Thoracic aorta (tissue), 2 donors: ENCODE measurements at places on chromosomes 13 and 19. TPM values are rescaled to one million over a fixed set of nuclear protein-coding genes. Genes with fewer than 3 reads are reported as not detected.
A peak's percentile ranks its signal among the peaks of the same experiment; 100 is the strongest.

- no peaks in the 10 kb centered on the region for H3K4me1 ChIP-seq
- H3K36me3 ChIP-seq: no peaks in the 10 kb centered on the region
- H3K4me3 ChIP-seq: no peak overlapping the region
- no peaks in the 10 kb centered on the region for H3K27me3 ChIP-seq
- H3K27ac ChIP-seq: no peak overlapping the region
Measured at GRCh38 chr13:79030513-79030912, 371.6 kb upstream of the OBI1 start.

GRCh38 chr19:39304701-39305571 is 8.7 kb downstream of the IFNL1 start:
- no peak overlapping the region for H3K4me3 ChIP-seq
- H3K36me3 ChIP-seq: no peaks in the 10 kb centered on the region
- no peak overlapping the region for H3K27ac ChIP-seq
- H3K27me3 ChIP-seq: peaks cover 5% of the 10 kb centered on the region
- H3K4me1 ChIP-seq: no peaks in the 10 kb centered on the region

DNA sequence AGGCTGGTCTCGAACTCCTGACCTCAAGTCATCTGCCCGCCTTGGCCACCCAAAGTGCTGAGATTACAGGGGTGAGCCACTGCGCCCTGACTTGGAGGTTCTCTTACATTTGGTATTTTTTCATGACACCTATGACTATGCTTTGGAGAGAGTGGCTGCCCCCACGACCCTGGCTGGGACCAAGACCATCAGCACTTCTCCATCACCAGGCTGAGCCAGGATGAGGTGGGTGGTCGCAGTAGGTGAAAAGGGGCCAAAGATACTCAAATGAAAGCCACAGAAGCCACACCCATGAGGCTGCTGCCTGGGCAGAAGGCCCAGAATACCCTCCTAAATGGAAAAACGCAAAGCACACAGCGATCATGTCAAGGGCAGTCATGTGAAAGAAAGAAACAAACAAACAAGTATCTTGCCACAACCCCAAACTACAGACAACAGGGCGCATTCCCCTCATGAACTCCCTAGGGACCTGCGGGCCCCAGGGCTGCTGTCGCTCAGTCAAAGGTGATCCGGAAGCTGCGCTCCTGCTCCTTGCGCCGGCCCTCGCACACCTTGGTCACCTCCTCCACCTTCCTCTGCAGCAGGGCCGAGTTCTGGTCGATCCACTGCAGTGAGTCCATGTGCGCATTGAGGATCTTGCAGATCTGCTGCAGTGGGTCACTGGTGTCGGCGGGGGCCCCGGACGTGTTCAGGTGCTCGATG is 11.2 kb upstream of the IL4I1 start:
- H3K4me1 ChIP-seq: peaks cover 23% of the 10 kb centered on the region
- peaks cover 21% of the 10 kb centered on the region for H3K36me3 ChIP-seq
- no peak overlapping the region for H3K4me3 ChIP-seq
- DNase-seq: no peak
- no peaks in the 10 kb centered on the region for H3K27me3 ChIP-seq

GRCh38 chr13:109569958-109570711 is 216.2 kb downstream of the IRS2 start:
- H3K4me3 ChIP-seq: no peak overlapping the region
- no peaks in the 10 kb centered on the region for H3K4me1 ChIP-seq
- no peak overlapping the region for H3K27ac ChIP-seq
- DNase-seq: no peak
- H3K36me3 ChIP-seq: no peaks in the 10 kb centered on the region
- no peaks in the 10 kb centered on the region for H3K27me3 ChIP-seq

DNA sequence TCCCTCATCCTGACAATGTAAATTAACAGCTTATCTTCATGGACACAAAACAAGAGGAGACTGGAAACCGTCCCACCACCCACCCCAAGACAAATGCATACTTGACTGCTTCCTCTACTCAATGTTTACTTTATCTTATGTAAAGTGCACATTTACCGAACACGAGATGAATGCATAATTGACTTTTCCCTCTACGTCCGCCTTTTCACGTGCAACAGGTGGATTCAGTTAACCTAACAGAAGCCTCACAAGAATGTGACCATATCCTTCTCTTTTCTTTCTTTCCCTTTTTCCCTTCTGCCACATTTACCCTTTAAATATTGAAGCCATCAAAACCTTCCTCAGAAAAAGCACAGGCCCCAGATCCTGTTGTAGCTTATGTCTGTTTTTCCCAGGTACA is 468.0 kb downstream of the UQCRFS1 start:
- H3K27ac ChIP-seq: no peak overlapping the region
- no peaks in the 10 kb centered on the region for H3K36me3 ChIP-seq
- H3K27me3 ChIP-seq: no peaks in the 10 kb centered on the region
- H3K4me1 ChIP-seq: no peaks in the 10 kb centered on the region
- H3K4me3 ChIP-seq: no peak overlapping the region

DNA sequence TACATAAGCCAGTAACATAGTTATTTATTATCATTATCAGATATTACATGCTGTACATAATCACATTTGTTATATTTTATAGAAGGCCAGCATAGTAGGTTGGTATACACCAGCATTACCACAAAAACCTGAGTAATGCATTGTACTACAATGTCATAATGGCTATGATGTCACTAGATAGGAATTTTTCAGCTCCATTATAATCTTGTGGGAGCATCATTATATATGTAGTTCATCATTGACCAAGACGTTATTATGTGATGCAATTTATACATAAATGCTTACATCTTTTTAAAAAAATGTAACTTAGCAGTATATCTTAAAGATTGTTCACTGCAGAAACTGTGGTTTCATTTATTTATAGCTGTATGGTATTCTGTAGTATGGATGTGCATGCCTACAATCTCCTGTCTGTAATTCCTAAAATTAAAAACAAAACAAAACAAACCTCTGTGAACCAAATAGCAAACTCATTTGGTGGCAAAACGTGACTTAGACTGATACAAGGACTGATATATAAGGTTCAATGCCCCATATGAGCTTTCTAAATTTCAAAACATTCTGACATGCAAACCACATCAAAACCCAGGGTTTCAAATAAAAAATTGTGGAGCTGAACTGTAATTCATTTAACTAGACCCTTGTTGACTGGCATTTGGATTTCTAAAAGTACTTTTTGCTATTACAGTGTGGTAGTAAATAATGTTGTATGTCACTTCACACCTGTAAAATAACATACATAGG is 250.9 kb downstream of the DLEU7 start:
- no peak for DNase-seq
- H3K27ac ChIP-seq: no peak overlapping the region
- no peaks in the 10 kb centered on the region for H3K36me3 ChIP-seq
- no peaks in the 10 kb centered on the region for H3K27me3 ChIP-seq
- no peak overlapping the region for H3K4me3 ChIP-seq

- H3K4me3 ChIP-seq: no peak overlapping the region
- H3K27me3 ChIP-seq: no peaks in the 10 kb centered on the region
- H3K4me1 ChIP-seq: no peaks in the 10 kb centered on the region
Measured at GRCh38 chr13:94419925-94420305, 59.6 kb downstream of the DCT start.

GRCh38 chr13:21429211-21429610 is 29.9 kb downstream of the ZDHHC20 start:
- no peak overlapping the region for H3K27ac ChIP-seq
- H3K4me1 ChIP-seq: no peaks in the 10 kb centered on the region
- no peak for DNase-seq
- H3K4me3 ChIP-seq: no peak overlapping the region
- no peaks in the 10 kb centered on the region for H3K36me3 ChIP-seq

GRCh38 chr19:31546205-31546960 is 197.1 kb upstream of the TSHZ3 start:
- no peaks in the 10 kb centered on the region for H3K27me3 ChIP-seq
- no peak for DNase-seq
- H3K27ac ChIP-seq: no peak overlapping the region

- no peaks in the 10 kb centered on the region for H3K27me3 ChIP-seq
- H3K27ac ChIP-seq: no peak overlapping the region
- no peaks in the 10 kb centered on the region for H3K4me1 ChIP-seq
- H3K4me3 ChIP-seq: no peak overlapping the region
- no peak for DNase-seq
- H3K36me3 ChIP-seq: no peaks in the 10 kb centered on the region
Measured at GRCh38 chr19:30906871-30907270, 442.4 kb downstream of the TSHZ3 start.

DNA sequence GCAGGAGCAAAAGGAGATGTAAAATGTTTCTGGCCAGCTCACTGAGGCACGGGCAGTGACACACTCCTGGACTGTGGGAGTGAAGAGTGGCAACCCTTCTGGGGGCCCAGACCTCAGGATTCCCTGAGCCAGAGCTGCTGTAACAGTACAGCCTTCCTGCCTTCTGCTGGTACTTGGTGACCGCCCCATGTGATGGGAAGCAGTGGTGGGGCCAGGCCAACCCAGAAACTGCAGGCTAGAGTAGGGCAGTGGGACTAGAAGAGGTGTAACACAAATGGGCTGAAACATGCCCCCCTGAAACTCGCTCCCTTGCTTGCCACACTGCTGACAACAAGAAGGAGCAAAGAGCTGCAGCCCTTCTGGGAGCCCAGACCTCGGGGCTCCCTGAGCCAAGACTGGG is 217.1 kb upstream of the TRPC4 start:
- no peaks in the 10 kb centered on the region for H3K4me1 ChIP-seq
- H3K27ac ChIP-seq: no peak overlapping the region
- no peaks in the 10 kb centered on the region for H3K27me3 ChIP-seq
- peaks cover 2% of the 10 kb centered on the region for H3K36me3 ChIP-seq

DNA sequence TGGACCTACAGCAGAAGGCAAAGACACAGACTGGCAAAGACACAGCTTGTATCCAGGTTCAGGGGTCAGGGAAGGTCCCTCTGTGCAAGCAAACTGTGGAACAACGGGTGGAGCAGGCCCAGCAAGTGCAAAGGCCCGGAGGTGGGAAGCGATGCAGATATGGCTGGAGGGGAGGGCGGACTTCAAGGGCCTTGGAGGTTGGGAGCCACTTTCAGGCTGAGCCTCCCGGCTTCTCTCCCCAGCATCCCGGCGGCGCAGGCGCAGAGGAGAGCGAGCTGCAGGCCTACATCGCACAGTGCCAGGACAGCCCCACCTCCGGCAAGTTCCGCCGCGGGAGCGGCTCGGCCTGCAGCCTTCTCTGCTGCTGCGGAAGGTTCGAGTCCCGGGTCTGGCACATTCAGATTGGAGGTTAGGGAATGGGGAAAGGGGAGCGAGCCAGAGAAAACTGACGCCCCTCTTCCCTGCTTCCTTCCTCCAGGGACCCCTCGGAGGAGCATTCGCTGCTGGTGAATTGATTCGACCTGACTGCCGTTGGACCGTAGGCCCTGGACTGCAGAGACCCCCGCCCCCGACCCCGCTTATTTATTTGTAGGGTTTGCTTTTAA is 2.1 kb upstream of the PNPLA6 start:
- peak overlapping the region; percentile 91 for H3K27ac ChIP-seq
- peaks cover 14% of the 10 kb centered on the region for H3K36me3 ChIP-seq
- H3K4me1 ChIP-seq: peaks cover 4% of the 10 kb centered on the region
- H3K27me3 ChIP-seq: no peaks in the 10 kb centered on the region
- DNase-seq: no peak

GRCh38 chr13:41976476-41976875 is 15.6 kb upstream of the VWA8 start:
- no peak overlapping the region for H3K27ac ChIP-seq
- no peaks in the 10 kb centered on the region for H3K27me3 ChIP-seq
- no peaks in the 10 kb centered on the region for H3K36me3 ChIP-seq
- no peak overlapping the region for H3K4me3 ChIP-seq

DNA sequence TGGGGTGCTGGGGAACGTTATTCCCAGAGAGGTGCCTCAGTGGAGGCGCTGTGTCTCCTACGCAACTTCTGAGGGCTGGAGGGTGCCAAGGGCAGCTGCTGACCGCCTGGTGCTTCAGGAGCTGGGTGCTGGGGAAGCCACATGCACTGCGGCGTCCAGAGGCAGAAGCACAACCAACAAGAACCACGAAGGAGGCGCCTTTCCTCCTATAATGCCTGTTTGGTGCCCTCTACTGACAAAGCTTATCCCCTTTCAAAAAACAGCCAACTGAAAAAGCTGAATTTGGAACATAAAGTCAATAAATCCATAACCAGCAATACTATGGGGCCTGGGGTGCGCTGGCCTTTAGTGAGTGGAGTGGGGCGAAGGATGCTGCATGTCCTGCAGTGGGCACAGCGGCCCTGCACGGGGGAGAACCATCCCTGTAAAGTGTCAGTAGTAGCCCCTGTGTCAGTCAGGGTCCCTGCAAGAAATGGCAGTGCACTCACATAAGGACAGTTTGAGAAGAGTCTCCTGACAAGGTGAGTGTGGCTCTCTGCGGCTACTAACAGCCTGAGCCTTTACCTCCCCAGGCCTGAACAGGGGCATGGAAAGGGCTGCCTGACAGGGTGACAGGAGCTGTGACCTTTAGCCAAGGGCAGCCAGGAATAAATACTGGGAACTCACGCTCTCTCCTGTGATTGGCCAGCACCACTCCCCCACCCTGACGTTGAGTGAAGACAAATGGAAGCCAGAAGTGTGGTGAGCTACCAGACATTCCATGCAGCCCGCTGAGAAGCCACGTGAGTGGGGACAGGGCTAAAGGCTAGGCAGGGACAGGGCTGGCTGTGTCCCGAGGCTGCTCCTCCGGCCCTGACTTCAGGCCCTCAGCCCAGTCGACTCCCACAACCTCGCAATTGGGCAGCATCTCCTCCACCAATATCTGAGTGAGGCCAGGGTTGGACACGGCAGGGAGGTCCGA is 4.5 kb upstream of the B3GNT8 start:
- peaks cover 13% of the 10 kb centered on the region for H3K36me3 ChIP-seq
- H3K4me3 ChIP-seq: no peak overlapping the region
- no peak overlapping the region for H3K27ac ChIP-seq
- no peak for DNase-seq
- peaks cover 17% of the 10 kb centered on the region for H3K4me1 ChIP-seq

- H3K36me3 ChIP-seq: no peaks in the 10 kb centered on the region
- no peaks in the 10 kb centered on the region for H3K4me1 ChIP-seq
- no peak overlapping the region for H3K27ac ChIP-seq
- DNase-seq: no peak
Measured at GRCh38 chr13:42735010-42735409, 46.4 kb upstream of the FAM216B start.

- no peaks in the 10 kb centered on the region for H3K36me3 ChIP-seq
- no peak overlapping the region for H3K4me3 ChIP-seq
Measured at GRCh38 chr13:40550130-40550529, 116.3 kb downstream of the FOXO1 start.

The ZFP30 gene
- total RNA-seq: 23.6 TPM

The BCAM gene
- total RNA-seq: 77.7 TPM

The SULT2B1 gene
- not detected for total RNA-seq

The TNFSF11 gene
- total RNA-seq: 0.71 TPM

The NCAN gene
- total RNA-seq: not detected

The SELENOV gene
- total RNA-seq: not detected

The CEACAM7 gene
- not detected for total RNA-seq

The FCAR gene
- 0.68 TPM for total RNA-seq

The GARIN5B gene
- total RNA-seq: not detected
